Activated CD8-positive, alpha-beta memory T cell treated with anti-CD3 and anti-CD28 coated beads for 24 hours (primary cell): ENCODE measurements at places on chromosomes 2 and 18.

- DNase-seq: no peak
Observed at GRCh38 chr2:58202404-58202803, 38.7 kb downstream of the FANCL start.

GRCh38 chr18:27030421-27030820 is 154.7 kb downstream of the CHST9 start:
- no peak for DNase-seq

DNA sequence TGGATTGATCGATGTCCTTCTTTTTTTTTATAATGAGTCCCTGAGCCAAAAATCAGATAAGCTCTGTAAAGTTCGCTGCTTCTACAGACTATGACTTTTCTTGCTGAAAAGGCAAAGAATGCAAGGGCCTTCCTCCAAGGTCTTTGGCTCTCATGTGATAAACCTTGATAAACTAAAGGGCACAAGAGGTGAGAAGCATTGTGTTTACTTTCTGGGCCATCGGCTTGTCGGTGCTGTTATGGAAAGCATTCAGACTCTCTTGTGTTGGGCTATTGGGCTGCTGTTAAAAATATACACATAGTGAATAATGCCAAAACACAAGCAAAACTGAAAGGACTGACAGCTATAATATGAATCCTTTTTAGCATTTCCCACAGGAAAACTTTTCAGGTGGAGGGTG is 472.4 kb upstream of the SPHKAP start:
- DNase-seq: no peak

DNA sequence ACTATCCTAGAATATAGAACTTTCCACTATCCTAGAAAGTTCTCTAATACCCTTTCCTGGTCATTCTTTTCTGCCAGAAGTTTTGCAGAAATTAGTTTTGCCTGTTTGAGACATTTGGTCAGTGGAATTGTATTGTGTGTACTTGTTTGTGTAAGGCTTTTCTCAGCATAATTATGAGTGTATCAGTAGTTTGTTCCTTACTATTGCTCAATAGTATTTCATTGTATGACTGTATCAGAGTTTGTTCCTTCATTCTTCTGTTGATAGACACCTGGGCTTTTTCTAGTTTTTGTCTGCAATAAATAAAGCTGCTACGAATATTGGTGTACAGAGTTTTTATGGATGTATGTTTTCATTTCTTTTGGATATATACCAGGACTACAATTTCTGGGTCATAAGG is 27.2 kb downstream of the CCDC138 start:
- DNase-seq: no peak
